Upper lobe of right lung (tissue), 1 donor: ENCODE measurements at places on chromosomes 11 and 22. TPM values are rescaled to one million over a fixed set of nuclear protein-coding genes. Genes with fewer than 3 reads are reported as not detected.

DNA sequence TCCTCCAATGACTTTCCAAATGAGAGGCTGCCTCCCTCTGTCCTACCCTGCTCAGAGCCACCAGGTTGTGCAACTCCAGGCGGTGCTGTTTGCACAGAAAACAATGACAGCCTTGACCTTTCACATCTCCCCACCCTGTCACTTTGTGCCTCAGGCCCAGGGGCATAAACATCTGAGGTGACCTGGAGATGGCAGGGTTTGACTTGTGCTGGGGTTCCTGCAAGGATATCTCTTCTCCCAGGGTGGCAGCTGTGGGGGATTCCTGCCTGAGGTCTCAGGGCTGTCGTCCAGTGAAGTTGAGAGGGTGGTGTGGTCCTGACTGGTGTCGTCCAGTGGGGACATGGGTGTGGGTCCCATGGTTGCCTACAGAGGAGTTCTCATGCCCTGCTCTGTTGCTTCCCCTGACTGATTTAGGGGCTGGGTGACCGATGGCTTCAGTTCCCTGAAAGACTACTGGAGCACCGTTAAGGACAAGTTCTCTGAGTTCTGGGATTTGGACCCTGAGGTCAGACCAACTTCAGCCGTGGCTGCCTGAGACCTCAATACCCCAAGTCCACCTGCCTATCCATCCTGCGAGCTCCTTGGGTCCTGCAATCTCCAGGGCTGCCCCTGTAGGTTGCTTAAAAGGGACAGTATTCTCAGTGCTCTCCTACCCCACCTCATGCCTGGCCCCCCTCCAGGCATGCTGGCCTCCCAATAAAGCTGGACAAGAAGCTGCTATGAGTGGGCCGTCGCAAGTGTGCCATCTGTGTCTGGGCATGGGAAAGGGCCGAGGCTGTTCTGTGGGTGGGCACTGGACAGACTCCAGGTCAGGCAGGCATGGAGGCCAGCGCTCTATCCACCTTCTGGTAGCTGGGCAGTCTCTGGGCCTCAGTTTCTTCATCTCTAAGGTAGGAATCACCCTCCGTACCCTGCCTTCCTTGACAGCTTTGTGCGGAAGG is 2.9 kb downstream of the APOC3 start:
- no peak for DNase-seq

FADS3 gene
- 68.5 TPM for total RNA-seq

GRCh38 chr11:69242266-69242920 is 51.6 kb upstream of the MYEOV start:
- no peak for DNase-seq

- DNase-seq: no peak
Observed at GRCh38 chr11:98766903-98767302, 253.8 kb upstream of the CNTN5 start.

FAM118A gene
- 20.6 TPM for total RNA-seq

BEST1 gene
- total RNA-seq: 9.6 TPM

DNA sequence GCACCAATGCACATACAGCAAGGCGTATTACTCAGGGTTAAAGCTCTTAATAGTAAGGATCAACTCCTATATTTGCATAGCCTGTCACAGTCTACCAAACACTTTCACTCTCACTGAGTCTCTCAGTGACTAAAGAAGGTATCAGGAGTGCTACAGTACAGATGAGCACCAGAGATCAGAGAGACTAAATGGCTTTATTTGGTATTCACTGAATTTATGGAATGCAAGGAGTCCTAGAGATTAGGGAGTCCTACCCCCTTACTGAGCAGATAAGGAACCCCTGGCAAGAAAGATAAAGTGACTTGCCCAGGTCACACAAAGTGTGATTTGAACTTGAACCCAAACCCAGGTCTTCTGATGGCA is 396.4 kb upstream of the CCDC90B start:
- no peak for DNase-seq

NAV2 gene
- 44.8 TPM for total RNA-seq

GRCh38 chr22:43270314-43270908 is 72.8 kb downstream of the SCUBE1 start:
- no peak for DNase-seq

DNA sequence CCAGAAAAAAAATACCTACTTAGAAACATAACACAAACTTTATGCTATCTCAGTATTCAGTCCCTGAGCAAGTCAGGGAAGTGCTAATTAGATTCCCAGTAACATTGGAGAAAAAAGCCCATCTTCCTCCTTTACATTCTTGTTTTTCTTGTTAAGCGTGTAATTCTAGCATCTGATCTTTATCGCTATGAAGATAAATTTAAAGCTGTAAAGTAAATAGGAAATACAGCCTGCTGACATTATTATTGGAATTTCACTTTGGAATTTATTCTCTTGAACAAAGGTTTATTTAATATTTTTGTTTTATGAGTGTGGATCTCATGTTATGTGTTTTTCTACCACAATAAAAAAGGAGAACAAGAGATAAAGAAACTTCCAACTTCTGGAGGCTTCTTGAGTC is 13.9 kb downstream of the ALKBH3 start:
- DNase-seq: no peak
